SJCRH30 (cell line): ENCODE measurements at places on chromosomes 7 and 10.

GRCh38 chr10:86693721-86694369 lies 25.5 kb downstream of the LDB3 start:
- DNase-seq, result peak; percentile 67

DNA sequence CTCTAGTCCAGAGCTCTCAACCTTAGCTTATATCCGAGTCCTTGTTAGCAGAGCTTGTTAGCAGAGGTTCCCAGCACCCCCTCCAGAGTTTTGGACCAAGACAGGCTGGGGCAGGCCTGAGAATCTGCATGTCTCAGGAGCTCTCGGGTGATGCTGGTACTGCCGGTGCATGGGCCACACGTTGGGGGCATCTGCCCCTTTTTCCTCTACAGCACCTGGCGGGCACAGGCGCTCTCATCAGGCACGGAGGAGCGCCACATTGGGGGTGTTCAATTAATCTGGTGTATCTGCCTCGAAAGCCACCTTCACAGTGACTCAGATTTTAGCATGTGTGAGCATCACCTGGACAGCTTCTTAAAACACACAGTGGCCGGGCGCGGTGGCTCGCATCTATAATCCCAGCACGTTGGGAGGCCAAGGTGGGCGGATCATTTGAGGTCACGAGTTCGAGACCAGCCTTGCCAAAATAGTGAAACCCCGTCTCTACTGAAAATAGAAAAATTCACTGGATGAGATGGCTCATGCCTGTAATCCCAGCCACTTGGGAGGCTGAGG lies 117.7 kb downstream of the ELFN1 start:
- DNase-seq, result no peak

GRCh38 chr7:37084303-37084702 lies 360.0 kb upstream of the AOAH start:
- DNase-seq, result no peak

DNA sequence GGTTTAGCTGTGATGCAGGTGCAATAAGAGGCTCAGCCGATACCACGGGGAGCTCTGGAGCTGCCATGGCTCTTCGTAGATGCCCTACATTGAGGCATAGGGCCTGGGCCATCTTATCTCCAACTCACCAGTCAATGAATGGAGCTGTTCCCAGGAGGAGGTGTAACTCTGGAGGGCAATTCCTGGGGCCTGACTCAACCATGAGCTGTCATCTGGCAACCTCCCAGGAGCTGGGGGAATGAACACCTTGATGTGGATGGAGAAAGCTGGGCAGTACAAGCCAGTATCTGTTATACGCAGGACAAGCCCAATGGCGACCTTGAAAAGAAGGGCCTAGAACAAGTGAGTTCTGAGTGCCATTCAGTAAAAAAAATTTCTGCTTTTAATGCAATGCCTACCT lies 224.0 kb upstream of the PLXDC2 start:
- no peak for DNase-seq

DNA sequence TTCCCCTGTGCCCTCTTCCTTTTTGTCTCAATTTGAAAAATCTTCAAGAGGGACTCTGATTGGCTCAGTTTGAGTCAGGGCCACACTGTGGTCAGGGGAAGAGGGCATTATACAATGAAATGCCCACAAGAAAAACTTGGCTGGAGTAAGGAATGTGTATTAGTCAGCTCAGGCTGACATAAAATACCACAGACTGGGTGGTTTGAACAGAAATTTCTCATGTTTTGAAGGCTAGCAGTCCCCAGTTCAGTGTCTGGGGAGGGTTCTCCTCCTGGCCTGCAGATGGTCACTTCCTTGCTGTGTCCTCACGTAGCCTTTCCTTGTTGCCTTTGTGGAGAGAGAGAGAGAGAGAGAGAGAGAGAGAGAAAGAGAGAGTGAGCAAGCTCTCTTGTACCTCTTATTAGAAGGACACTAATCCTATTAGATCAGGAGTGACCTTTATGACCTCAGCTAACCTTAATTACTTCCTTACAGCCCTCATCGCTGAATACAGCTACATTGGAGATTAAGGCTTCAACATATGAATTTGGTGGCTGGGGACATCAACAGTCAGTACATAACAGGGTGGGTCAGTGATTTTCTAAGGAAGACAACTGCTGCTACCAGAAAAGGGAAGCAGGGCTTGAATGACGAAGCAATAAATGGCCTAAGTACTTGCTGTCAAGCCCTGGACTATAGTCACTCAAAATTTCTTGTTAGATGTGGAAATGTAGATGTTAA lies 25.8 kb upstream of the FAM13C start:
- DNase-seq, result peak; percentile 47

DNA sequence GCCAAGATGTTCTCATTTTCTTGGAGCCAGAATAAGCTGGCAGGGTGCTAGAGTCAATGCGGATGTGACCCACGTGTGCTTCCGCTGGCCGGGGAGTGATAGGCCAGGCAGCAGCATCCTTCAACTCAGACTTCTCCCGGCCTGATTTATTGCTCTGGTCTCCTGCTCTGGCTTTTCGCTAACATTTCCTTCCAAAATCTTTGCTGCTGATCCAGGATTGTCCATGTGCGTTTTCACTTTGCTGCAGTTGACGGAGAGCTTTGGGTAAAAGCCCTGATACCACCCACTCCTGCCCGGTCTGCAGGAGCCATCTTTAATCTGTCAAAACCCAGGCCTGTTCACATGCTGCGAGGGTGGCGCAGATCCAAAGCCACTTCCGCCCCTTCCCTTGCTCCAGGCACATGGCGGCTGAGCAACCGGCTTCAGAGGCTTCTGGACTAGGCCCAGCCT lies 106.8 kb downstream of the CYP26A1 start:
- no peak for DNase-seq

DNA sequence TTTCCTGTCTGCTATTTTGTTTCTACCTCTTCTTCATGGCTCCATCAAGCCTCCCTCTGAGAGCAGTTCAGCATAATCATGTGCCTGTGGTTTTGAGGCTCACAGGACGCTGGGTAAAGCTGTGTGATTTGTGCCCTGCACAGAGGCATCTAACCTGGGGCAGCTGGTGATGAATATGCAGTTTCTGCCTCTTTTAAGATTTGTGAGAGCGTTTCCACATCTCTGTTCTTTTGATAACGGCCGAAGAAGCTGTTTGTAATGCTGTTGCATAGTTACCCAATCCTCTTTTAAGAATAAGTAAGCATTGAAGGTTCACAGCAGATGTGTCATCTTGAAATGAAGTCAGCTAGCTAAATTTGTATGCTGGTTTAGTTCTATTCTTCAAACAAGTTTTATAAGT lies 45.2 kb downstream of the PNLIPRP3 start:
- no peak for DNase-seq

- DNase-seq, result no peak
Measured at GRCh38 chr7:117458977-117459583, 20.7 kb upstream of the CFTR start.

DNA sequence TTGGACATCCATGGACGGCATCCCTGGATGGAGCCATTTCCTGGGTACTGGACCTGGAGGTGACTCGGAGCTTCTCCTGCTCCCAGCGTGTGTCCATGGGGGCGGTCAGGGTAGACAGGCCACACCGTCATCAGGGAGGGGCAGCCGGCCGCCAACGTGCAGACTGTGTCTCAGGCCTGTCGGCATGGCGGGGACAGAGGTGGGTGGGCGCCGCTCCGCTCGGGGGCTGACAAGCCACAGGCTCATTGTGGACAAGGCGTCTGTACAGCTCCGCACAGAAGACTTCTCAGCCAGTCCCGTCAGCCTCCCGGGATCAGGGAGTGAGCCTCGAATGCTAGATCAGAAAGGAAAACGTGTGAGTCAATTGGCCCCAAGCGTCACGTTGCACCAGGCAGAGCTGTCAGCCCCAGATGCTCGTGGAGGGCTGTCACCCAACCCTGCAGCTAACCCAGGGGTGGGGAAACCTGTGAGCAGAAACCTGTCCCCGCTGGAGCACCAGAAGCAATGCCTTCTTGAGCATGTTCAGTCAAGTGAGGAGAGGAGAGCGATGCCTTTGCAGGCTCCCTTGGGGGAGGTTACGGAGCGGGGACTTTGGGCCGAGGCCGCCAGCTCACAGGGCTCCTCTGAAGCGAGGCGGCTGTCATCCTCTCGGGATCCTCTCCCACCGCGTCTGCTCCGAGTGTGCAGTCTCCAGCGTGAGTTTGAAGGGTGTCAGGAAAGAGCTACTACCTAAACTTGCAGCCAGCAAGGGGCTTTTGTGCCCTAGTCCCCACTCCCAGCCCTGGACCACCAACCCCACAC lies 16.0 kb upstream of the DPYSL4 start:
- DNase-seq, result no peak

DNA sequence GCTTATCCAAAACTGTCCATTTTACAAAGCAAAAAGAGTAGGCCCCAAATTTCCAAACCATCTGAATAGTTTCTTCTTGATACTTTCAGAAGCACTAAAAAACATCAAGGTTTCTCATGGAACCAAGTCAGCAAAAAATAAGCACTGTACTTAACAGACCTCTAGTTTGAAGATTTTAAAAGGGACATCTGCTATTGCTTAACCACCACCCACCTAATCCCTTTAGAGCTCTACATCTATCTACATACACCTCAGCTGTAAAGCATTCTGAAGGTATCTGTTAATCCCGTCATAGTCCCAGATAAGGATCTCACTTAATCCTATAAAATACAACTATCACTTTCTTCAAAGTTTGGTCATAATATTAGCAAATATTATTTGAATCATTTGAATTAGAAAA lies 72.3 kb downstream of the HIBADH start:
- no peak for DNase-seq

- DNase-seq, result no peak
Measured at GRCh38 chr7:16813232-16813616, 8.4 kb upstream of the AGR2 start.

DNA sequence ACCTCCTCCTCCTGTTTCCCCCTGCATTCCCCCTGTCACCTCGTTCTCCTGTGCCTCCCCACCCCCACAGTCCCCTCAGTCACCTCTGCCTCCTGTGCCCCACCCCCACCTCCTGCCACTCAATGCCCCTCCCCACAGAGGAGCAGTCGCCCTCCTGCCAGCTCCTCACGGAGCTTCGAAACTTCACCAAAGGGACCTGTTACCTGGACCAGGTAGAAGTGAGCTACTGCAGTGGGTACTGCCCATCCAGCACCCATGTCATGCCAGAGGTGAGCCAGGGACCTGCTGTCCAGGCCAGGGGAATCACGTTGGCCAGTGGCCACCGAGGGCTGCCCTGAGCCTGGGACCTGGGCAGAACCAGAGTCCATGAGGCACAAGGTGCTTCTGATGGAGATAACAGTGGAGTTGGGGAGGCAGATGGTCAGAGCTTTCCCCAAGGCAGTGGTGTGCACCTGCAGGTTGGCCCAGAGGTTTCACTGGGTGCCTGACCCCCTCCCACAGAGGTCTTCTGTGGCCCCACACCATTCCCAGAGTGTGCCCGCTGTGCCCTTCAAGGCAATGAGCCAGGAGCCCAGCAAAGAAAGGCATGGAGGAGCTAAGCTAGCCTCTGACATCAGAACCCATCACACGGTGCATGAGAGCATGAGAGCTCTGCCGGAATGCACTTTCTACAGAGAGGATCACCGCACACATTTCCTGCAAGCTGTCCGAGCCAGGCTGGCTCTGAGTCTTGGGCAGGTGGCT lies 7.0 kb upstream of the ZNF862 start:
- DNase-seq, result no peak

DNA sequence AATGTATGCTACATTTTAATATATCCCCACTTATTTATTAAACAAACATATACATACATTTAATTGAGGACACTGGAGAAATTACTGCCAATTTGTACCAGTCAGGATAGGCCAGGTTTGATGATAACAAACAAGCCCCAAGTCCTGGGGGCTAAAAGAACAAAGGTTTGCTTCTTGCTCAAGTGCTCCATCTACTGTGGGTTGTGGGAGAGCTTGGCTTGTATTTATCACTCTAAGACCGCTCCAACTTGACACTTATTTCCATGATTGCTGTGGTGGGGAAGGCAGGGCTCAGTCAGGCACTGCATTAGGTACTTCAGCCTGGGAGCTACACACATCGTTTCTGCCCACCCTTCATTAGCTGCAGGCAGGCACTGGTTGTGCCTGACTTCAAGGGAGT lies 136.6 kb upstream of the ZNF32 start:
- no peak for DNase-seq

GRCh38 chr7:16817536-16817935 lies 12.7 kb upstream of the AGR2 start:
- no peak for DNase-seq

GRCh38 chr7:75058406-75058805 lies 15.2 kb downstream of the RCC1L start:
- no peak for DNase-seq

- no peak for DNase-seq
Measured at GRCh38 chr10:43796781-43797180, 148.1 kb upstream of the ZNF32 start.

DNA sequence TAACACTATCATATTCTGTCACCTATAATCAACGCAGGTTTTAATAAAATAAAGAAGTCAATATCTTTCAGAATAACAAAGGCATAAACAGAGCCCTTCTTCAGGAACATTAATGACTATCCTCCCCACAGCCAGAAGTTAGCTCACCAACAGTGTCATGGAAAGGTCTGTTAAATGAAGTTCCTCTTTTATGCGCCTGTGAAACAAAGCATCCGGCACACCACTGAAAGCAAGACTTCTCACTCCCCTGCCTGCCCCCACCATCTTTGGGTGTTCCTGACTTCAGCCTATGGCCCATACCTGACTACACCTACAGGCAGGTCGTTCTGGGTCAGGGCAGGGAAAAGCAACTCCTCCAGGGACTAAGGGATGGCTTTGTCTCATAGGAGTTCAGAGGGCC lies 205.4 kb downstream of the FANK1 start:
- DNase-seq, result no peak

DNA sequence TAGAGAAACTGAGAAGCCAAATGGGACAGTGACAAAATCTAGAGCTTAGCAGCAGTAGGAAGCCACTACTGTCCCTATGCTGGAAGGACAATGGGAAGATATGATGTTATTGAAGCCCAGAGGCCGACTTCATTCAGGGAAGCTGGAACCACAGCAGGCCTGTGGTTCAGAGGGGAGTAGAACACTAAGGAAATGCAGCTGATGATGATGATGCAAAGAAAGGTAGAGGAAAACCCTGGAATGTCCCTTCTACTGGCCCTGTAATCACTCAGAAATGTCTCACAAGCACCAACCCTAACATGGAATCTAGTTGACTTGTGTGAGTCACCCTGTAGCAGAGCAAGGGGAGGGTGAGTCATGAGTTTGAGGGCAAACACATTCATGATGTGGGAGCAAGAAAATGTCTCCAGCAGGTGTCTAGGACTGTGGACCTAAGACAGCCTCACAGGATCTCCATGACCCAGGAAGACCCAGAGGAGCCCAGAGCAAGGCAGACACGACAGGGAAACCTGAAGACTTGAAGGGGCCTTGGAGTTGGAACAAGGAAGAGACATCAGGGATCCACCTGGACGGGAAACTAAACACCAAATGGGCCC lies 37.0 kb upstream of the LRRC17 start:
- DNase-seq, result peak; percentile 74

DNA sequence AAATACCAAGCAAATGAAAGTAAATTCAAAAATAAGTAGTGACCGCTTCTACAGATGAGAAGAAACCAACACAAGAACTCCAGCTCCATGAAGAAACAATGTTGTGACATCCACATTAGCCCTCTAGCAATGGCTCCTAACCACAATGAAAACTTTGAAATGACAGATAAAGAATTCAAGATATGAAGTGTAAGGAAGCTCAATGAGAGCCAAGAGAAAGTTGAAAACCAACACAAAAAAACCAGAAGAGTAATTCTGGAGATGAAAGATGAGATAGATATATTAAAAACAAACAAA lies 68.2 kb upstream of the DDC start:
- DNase-seq, result no peak

GRCh38 chr10:70223728-70224127 lies 9.5 kb downstream of the PPA1 start:
- DNase-seq, result no peak

- DNase-seq, result no peak
Measured at GRCh38 chr7:75885036-75885435, 6.2 kb downstream of the RHBDD2 start.

- peak; percentile 31 for DNase-seq
Measured at GRCh38 chr10:27223964-27224363, 16.6 kb downstream of the ACBD5 start.
